ENCODE measurements at places on chromosomes 2 and 18. TPM values are rescaled to one million over a fixed set of nuclear protein-coding genes. Genes with fewer than 3 reads are reported as not detected.

GRCh38 chr18:76691800-76692199, 130.6 kb upstream of the ZNF236 start:
- no peak for DNase-seq

DNA sequence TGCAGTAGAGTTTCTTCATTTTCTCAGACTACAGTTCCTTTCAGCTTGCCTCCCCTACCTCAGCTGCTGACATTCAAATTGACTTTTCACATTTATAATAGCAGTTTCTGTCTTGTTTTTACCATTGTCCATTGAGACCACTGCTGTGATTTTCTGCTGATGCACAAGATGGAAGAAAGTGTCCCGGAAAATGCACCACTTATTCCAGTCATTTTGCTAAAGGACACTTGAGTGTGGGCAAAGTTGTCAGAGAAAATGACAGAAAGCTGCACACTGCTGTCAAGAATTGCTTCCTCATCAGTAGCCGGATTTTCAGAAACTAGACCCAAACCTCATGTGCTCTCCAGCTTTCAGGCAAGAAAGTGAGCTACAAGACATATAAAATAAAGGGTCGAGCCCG, 546.2 kb upstream of the SETBP1 start:
- DNase-seq = no peak

- DNase-seq = no peak
Observed at GRCh38 chr2:20563833-20564232, 87.1 kb downstream of the HS1BP3 start.

The PAIP2B gene
- total RNA-seq = 4.8 TPM

The NDUFS1 gene
- 42.1 TPM for total RNA-seq

- DNase-seq = no peak
Observed at GRCh38 chr2:46331109-46331766, 34.0 kb downstream of the EPAS1 start.

- no peak for DNase-seq
Observed at GRCh38 chr2:225355788-225356187, 43.7 kb upstream of the NYAP2 start.

The ASPRV1 gene
- 1.5 TPM for total RNA-seq

The ZAP70 gene
- 449 TPM for total RNA-seq

- DNase-seq = no peak
Observed at GRCh38 chr2:199819746-199820145, 31.2 kb downstream of the FTCDNL1 start.

- DNase-seq = no peak
Observed at GRCh38 chr2:41962922-41963622, 84.7 kb upstream of the PKDCC start.

The HOXD8 gene
- total RNA-seq = not detected

DNA sequence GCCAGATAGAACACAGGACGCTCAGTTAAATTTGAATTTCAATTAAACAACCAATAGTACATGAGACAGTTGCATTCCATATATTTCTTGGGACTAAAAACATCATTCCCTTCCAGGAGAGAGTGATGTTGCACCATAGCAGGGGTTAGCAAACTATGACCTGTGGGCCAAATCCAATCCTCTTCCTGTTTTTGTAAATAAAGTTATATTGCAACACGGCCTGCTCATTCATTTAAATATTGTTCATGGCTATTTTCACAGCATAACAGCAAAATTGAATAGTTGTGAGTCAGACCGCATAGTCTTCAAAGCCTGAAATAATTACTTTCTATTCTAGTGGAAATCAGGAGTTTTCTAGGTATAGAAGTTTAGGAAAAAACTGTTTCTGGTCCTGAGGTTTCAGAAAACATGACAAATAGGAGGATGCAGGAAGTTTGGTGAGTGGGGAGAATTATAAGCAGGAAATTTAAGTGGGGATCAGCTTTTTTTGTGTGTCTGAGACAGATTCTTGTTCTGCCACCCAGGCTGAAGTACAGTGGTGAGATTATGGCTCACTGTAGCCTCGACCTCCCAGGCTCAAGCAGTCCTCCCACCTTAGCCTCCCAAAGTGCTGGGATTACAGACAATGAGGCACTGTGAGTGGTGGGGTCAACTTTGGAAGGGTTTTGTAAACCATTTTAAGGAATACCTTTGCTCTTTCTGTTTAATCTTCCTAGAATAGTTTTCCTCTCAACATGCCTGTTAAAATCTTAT, 131.5 kb downstream of the SOCS6 start:
- no peak for DNase-seq

DNA sequence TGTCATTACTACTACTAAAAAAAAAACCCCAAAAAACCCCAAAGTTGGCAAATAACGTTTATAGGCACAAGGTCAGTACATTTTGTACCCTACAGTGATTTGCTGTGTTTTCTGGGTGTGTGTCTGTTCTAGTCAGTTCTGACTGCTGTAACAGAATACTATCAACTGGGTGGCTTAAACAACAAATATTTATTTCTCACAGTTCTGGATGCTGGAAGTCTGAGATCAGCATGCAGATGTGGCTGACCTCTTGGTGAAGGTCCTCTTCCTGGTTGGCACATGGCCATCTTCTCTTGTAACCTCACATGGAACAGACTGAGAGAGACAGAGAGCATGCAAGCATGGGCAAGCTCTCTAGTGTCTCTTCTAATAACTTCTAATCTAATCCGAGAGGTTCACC, 103.1 kb downstream of the CERS6 start:
- DNase-seq = no peak

The CAVIN2 gene
- total RNA-seq = 0.40 TPM

DNA sequence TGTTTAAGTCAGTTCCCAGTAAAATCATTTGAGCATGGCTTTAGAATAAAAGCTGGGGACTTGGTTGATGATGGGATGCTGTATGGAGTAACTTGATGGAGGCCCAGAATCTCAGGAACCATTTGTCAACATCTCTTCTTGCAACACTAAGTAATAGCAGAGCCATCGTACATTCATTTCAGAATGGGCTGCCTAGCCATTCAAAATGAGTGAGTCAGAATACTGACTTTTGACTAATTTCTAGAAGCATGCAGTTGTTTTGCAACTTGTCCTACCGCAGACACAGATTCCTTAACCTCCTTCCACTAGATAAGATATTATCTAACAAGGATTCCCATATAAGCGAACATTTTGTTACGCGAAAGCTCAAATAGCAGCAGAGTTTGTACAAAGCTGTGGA, 229.5 kb downstream of the CNTNAP5 start:
- DNase-seq = no peak

- peak; percentile 44 for DNase-seq
Observed at GRCh38 chr2:233867993-233868532, at the start of gene MSL3B. Gene MSL3B, minus strand, starts transcription at chr2:233868386.

GRCh38 chr2:207385903-207386302, 143.9 kb upstream of the CREB1 start:
- DNase-seq = no peak

GRCh38 chr2:142872882-142873724, 4.4 kb upstream of the KYNU start:
- no peak for DNase-seq

The UGT1A10 gene
- total RNA-seq = not detected

The CFAP65 gene
- total RNA-seq = 0.16 TPM

- DNase-seq = no peak
Observed at GRCh38 chr2:122634256-122634655, 878.8 kb downstream of the TSN start.

- no peak for DNase-seq
Observed at GRCh38 chr18:2898186-2898640, 51.4 kb downstream of the EMILIN2 start.

- DNase-seq = no peak
Observed at GRCh38 chr2:946073-946948, 4.3 kb upstream of the SNTG2 start.

The COBLL1 gene
- total RNA-seq = 1.2 TPM

The PROKR1 gene
- not detected for total RNA-seq

- no peak for DNase-seq
Observed at GRCh38 chr18:46894124-46894523, 23.2 kb downstream of the PIAS2 start.

The EN1 gene
- total RNA-seq = not detected

GRCh38 chr2:216090369-216090786, 8.7 kb downstream of the TMEM169 start:
- no peak for DNase-seq
